ENCODE measurements at places on chromosomes 12 and 14.

GRCh38 chr12:111154147-111154834 is 214.6 kb downstream of the PHETA1 start:
- DNase-seq = no peak

GRCh38 chr14:101929946-101930345 is 34.4 kb upstream of the DYNC1H1 start:
- DNase-seq = no peak

- no peak for DNase-seq
Observed at GRCh38 chr14:92292673-92293072, 30.3 kb upstream of the SLC24A4 start.

DNA sequence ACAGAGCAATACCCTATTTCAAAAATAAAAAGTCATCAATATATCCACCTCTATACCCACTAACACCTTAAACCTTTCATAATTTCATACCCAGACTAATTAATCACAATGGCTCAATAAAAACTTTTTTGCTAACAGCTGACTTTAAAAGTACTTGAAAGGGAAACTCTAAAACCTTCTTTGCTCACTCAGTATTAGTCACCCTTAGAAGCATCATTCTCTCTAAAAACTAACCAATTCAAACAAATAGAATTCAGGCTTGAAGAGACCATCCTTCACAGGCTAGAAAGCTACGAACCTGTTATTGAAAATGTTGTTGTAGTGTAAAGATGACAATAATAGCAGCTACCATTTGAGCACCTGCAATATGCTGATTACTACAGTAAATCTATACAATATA is 37.2 kb downstream of the HECTD1 start:
- DNase-seq = no peak

DNA sequence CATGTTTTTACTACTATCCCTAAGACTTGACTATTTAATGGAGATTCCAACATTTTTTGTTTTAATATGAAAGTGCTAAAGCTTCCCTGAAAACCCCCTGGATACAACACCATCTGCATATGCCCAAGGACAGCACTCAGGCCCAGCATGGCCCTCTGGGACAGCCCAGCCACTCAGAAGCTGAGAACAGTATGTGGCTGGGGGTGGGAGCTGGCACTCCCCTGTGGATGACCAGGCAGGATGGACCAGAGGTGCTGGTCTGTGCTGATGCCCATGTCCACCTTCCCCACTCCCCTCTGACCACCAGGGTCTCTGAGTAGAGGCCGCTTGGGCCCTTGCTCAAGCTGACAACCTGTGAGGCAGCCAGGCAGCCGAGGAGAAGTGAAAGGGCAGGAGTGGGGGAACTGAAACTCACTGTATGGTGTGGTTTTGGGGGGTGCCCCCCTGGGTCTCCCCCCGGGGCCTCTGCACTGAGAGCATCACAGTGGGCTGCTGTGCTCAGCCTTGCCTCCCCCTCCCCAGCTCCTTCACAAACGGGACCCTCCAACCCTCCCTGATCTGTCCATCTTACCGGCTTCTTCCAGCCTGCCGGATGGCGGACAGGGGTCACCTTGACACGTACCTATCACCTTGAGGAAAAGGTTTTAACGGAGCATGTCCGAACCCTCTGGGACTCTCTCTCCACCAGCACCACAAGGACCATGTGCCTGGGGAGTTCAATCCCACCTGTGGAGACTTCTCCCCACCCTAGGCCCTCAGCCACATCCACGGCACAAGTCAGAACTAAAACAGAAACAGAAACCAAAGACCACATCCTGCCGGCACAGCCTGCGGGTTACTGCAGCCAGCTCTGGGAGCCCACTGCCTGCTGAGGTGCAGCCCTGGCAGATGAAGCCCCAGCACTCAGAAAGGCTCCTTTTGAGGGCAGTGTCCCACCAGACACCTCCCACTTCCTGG is at the start of gene TMEM229B:
TSS of gene TMEM229B (minus strand) at position 785 of the 957 bp plus-strand sequence. CDS start 14,798 bp downstream, outside the sequence.
- DNase-seq = peak; percentile 60
